K562 (cell line): ENCODE measurements at places on chromosomes 13 and 19. TPM values are rescaled to one million over a fixed set of nuclear protein-coding genes. Genes with fewer than 3 reads are reported as not detected.
A peak's percentile ranks its signal among the peaks of the same experiment; 100 is the strongest.

DNA sequence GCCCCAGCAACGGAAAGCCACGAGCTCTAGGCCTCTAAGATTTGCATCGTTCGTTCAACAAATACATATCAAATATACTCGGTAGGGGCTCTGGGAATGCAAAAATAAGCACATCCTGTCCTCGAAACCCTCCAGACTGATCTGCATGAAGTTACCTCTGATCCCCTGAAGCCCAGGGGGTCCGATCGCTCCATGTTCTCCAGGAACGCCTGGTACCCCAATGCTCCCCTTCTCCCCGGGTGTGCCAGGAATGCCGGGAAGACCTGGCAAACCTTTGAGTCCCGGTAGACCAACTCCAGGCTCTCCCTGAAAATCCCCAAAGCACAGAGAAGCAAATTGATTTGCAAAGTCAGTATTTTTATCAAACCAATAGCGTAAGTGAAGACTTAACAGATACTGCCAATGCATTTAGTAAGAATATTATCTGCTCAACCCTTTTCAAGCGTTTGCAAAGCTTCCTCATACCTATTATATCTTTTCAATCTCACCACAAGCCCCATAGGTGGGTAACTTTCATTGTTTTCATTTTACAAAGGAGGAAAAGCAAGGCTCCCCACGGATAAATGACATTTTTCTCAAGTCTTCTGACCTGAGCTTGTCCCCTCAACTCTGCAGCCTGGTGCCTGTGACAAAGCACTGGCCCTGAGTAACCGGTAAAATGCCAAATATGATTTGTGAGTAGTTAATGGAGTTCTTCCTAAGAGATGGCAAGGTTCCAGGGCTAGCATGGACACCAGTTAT lies 127.7 kb downstream of the COL4A1 start:
- DNase-seq: no peak

DNA sequence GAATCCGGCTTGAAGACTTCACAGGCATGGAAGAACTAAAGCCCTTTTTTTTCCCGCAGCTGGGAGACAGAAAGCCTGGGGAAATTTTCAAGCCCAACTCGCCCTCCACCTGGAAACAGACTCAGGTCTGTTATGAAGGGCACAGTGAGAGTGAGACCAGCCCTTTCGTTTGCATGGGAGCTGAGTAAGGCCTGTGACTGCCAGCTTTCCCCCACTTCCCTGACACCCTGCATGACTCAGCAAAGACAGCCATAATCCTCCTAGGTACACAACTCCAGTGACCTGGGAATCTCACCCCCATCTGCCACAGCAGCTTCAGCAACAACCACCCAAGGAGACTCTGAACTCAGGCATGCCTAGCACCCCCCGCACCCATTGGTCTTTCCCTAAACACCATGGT lies 87.6 kb upstream of the ZNF91 start:
- no peak for DNase-seq

- peak; percentile 13 for DNase-seq
These were observed 801 bp downstream of the KCTD12 start for GRCh38 chr13:76885203-76886004.

DNA sequence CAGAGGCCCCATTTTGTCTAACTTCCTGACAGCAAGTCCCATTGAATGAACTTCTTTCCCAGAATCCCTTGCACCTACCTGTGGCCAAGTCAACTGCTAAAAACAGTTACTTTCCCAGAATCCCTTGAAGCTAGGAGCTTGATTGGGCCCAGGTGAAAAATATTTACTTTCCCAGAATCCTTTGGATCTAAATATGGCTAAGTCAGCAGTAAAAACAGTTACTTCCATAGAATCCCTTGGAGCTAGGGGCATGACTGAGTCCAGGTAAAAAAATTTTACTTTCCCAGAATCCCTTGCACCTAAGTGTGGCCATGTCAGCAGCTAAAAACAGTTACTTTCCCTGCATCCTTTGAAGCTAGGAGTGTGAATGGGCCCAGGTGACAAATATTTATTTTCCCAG lies 13.2 kb upstream of the MEIS3 start:
- DNase-seq: no peak

The FCHO1 gene
- total RNA-seq: 51.9 and 58.9 TPM in 2 replicates

DNA sequence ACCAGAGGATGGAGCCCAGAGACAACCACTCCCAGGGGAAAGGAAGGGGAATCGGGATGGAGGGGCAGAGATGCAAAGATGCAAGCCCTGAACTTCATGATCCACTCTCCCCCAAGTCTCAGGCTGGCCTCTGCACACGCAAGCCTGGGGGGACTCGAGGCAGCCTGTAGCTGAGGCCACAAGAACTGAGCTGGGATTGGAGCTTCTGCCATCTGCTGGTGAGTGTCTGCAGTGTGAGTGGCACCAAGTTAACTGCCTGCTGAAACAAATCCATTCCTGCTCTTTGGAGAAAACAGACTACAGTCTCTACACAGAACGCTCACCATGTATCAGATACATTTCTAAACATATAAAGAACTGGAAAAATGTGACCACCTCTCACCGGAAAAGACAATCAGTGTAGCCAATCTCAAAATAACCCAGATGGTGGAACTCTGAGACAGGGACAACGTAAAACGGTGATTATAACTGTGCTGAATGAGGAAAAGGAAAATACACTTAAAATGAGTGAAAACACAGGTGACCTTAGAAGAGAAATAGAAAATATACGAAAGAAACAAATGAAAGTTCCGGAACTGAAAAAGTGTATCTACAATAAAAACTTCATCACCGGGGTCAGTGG lies 62.1 kb downstream of the KLF2 start:
- DNase-seq: peak; percentile 66

DNA sequence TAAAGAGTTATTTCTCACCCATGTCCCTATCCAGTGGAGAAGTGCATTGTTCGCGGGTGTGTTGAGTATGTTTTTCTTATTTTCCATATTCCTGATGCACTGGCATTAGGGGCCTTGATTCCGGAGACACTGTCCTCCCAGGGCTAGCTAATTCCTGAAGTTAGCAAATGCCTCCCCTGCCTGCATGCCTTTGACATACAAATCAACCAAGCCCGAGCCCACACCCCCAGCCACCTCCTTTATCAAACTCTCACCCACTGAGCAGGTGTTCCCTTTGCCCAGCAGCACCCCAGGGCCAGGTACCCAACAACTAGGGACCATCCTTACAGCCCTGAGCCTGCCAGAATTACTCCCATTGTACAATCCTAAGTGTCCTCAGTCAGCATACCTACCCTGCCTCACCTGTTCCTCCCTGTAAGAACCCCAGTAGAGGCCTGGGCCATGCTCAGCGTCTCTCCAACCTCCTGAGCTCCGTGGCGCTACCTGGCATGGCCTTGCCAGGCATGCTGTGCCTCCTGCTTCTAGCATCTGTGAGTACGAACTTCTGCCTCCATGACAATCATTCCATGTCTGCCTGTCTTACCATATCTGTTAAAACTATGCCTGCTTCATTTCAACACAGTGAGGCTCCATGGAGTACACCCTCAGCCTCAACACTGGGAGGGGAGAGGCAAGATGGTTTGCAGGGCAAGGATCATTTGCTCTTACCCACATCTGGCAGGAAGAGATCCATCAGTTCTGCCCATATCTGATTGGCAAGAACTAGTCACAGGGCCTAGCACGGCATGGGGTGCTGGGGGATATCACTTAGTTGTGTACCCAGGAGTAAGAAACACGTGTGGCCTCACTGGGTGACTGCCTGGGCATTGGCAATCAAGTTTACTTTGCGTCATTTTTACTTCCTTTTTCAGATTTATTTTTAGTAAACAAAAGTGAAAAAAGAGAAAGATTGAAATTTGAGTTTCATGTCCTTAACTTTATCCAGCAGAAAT lies 203.9 kb downstream of the SHISA2 start:
- DNase-seq: no peak
